ENCODE measurements at places on chromosomes 7 and 10. TPM values are rescaled to one million over a fixed set of nuclear protein-coding genes. Genes with fewer than 3 reads are reported as not detected.
A peak's percentile ranks its signal among the peaks of the same experiment; 100 is the strongest.

DNA sequence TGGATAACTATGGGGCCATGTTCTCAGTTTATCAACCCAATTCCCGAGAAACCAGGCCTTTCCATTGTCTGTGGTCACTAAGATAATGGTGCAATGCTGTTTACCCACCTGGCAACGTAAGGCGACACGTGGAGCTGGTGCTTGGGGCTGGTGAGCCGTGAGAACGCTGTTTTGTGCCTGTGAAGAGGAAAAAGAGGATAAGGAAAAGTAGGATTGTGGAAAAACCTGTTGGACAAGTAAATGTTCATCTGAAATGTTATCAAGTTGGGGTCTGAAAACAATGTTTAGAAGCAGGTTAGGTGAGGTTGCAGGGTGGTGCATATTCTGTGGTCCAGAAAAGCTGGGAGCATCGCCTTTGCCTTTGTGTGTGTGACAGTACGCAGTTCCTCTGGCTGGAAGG lies 88.5 kb downstream of the PPP1R17 start:
- no peaks in the 10 kb centered on the region for H3K36me3 ChIP-seq
- no peak overlapping the region for H3K4me3 ChIP-seq
- no peak overlapping the region for H3K27ac ChIP-seq
- H3K27me3 ChIP-seq = peaks cover 100% of the 10 kb centered on the region
- peak; percentile 39 for DNase-seq

DNA sequence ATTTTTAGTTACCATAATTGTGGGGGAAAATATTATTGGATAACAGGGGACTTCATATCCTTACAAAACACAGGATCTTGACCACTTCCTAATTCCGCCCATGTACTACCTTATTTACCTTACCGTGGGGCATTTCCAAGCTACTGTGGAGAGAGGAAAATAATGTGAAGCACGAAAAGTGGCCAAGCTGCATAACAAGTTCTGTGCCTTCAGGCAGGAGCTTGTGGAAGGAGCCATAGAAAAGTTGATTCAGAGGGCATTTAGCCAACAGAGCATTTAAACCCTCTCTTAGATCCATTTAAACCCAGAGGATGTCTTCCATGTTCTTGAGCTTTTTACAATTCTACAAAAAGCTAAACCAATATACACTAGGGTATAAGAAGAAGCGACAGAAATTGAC lies 41.6 kb downstream of the DNAJB9 start:
- H3K27ac ChIP-seq = no peak overlapping the region
- H3K4me1 ChIP-seq = no peaks in the 10 kb centered on the region
- no peak for DNase-seq
- H3K27me3 ChIP-seq = no peaks in the 10 kb centered on the region

GRCh38 chr7:43905956-43906330 lies 453 bp downstream of the URGCP start:
- no peaks in the 10 kb centered on the region for H3K27me3 ChIP-seq
- H3K36me3 ChIP-seq = no peaks in the 10 kb centered on the region
- H3K27ac ChIP-seq = no peak overlapping the region
- peaks cover 17% of the 10 kb centered on the region for H3K4me1 ChIP-seq
- peak; percentile 77 for DNase-seq

DNA sequence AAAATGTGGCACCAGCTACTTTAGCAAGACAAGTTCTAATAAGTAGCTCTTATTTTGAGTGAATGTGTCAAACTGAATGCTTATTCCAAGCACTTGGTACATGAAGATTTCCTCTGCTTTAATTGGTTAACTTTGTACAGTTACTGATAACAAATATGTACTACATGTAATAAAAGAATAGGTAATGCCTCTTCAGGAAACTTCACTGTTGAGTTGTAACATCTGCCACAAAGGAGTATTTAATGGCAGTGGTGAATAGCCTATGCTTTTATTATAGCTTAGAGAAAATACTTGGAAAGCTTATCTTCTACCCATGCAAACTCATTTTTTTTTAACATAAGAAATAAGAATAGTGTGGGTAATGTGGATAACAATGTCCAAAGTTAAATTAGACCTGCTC lies 82.6 kb downstream of the CYP51A1 start:
- DNase-seq = no peak
- H3K27ac ChIP-seq = no peak overlapping the region
- H3K36me3 ChIP-seq = no peaks in the 10 kb centered on the region
- H3K27me3 ChIP-seq = no peaks in the 10 kb centered on the region

GRCh38 chr7:66629222-66630062 lies 761 bp downstream of the KCTD7 start:
- H3K36me3 ChIP-seq = no peaks in the 10 kb centered on the region
- H3K4me3 ChIP-seq = peak overlapping the region; percentile 80
- H3K27ac ChIP-seq = peak overlapping the region; percentile 84
- peaks cover 11% of the 10 kb centered on the region for H3K4me1 ChIP-seq

- H3K27ac ChIP-seq = no peak overlapping the region
- H3K36me3 ChIP-seq = 0 out of 2 replicates have a peak, but pooled peaks cover 3% of the 10 kb centered on the region
- peak; percentile 57 for DNase-seq
- no peaks in the 10 kb centered on the region for H3K4me1 ChIP-seq
- H3K27me3 ChIP-seq = no peaks in the 10 kb centered on the region
Measured at GRCh38 chr10:70648427-70648826, 23.9 kb upstream of the ADAMTS14 start.

- H3K4me1 ChIP-seq = peaks cover 11% of the 10 kb centered on the region
- no peak overlapping the region for H3K4me3 ChIP-seq
- no peak overlapping the region for H3K27ac ChIP-seq
- no peaks in the 10 kb centered on the region for H3K27me3 ChIP-seq
- DNase-seq = no peak
- H3K36me3 ChIP-seq = no peaks in the 10 kb centered on the region
Measured at GRCh38 chr7:133258174-133258573, 5.3 kb downstream of the EXOC4 start.

HOXA5 gene
- not detected for total RNA-seq

Data from GM23338 (cell line).